ENCODE measurements at places on chromosomes 13 and 19.

DNA sequence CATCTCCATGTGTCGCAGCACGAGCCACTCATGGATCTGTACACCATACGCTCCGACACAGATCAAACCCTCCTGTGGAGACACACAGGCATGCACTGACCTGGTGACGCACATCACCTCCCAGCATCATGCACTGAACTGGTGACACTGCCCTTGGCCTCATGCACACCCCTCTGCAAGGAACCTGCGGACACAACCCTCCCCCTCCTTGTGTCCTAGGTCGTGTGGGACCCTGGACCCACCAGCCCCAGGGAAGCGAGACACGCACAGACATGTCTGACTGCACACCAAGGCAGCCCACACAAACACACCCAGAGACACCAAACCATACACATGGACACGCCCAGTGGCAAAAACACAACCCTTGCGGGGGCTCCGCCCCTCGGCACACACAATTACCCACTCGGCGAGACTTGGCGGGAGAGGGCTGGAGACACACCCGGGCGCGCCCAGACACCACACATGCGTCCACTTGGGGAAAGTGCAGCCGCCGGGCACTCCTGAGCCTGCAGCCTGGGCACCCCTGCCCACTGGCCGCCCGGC is 2.0 kb upstream of the KCNN4 start:
- no peak for DNase-seq

DNA sequence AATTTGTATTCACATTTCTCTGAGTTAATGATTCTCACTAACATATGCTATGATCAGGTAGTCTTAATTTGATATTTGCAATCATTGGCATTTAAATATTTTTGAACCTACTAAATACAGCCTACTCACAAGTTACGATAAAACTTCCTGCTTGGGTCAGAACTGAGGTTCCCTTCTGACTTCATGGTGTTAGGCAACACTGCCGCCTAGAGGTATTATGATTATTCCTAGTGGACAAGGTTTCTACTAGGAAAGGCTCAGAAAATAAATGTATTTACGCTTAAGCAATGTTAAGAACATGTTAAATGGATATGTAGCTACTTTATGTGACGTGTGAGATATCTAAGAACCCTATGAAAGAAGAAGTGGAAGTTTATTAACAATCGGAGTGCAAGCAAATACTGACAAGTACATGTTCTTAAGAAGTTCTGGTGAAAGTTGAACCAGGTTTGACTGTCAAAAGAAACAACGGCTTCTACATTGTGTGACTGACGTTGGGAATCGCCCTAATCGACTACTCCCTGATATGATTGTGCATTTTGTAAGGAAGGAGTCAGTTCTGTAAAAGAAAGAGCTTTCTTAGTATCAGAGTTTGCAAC is 1395.8 kb downstream of the SLITRK5 start:
- DNase-seq: peak; percentile 39

GRCh38 chr19:46608581-46609345 is 7.6 kb downstream of the CALM3 start:
- no peak for DNase-seq

DNA sequence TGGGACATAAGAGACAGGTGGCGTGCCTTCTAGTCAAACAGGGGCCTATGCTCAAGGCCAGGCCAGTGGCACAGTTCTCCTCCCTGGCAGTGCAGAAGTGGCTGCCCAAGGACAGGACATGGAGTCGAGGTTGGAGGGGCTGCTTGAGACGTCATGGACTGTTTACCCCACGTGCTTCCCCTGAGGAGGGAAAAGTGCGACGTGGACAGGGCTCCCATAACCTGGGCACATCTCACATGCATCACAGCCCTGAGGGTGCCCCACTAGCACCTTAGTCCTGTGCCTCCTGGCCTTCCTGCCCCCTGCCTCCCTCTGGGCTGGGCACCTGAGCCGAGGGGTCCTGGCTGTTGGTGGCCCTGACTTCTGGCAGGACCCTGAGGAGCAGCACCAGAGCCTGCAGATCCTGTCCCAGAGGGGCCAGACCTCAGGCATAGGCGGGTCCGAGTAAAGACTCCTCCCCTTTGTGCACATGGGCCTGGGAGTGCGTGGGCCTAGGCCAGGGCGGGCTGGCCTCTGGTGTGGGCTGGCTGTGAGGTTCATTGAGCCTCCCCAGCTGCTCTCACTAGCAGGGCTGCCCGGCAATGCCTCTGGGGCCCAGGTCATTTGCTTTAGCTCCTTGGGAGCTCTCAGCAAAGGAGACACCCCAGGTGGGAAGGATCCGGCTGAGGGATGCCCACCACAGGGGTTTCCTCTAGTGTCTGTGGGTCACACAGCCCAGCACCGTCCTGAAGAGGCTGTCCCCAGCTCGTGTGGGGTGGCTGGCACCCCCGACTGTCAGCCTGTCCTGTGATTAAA is 65.7 kb downstream of the CEBPG start:
- no peak for DNase-seq

GRCh38 chr13:23673867-23674605 is 103.8 kb downstream of the TNFRSF19 start:
- no peak for DNase-seq

- DNase-seq: no peak
Observed at GRCh38 chr13:80547885-80548825, 207.2 kb upstream of the SPRY2 start.

DNA sequence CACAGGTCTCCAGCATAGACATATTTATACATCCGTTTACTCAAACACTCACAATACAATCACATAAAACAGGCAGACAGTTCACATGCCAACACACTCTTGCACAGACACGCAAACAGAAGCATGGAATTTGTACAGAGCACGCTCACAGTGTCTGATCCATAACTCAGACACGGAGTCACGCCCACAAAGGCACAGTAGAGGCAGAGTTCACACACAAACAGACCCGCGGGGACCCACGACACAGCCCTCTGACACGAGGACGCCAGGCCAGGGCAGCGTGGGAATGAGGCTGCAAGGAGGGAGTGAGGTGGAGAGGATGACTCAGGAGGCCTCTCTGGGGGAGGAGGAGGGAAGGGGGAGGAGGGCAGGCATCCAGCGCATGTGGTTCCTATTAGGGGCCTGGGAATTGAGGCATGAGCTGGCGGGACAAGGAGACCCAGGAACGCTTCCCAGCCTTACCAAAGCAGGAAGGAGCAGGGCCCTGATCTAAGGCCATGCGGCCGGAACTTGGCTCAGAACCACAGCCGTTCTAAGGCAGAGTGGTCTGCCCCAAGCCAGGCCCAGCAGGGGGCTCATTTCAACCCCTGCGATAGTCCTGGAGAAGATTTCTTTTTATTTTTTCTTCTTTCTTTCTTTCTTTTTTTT is 9.1 kb upstream of the OLFM2 start:
- no peak for DNase-seq

DNA sequence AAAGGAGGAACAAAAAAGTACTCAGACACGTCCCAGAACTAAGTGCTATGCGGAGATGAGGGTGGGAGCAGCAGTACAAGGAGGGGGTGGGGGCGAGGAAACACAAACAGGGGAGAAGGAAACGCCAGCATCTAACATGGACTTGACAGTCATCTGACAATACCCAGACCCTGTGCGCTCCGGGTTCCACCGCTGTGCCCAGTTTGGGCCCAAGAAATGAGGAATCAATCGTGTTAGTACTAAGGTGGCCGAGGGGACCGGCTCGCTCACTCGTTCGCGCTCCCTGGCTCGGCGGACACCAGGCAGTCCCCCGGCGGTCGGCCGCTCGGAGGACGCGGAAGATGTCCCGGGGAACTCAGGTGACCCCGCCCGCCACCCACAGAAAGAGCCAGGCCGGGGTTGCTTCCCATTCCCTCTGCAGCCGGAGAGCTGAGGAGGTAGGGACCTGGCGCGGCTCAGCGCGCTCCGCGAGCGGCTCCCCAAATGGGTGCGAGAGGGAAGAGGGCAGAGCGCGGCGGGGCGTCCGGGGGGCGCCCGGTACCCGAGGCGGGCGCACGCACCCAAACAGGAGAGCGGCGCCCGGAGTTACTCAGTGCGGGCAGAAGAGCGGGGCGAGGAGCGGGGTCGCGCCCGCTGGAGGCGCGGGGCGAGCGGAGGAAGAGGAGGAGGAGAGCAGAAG is 616 bp downstream of the TSHZ3 start:
- no peak for DNase-seq

GRCh38 chr13:111303559-111303958 is 16.9 kb upstream of the TEX29 start:
- no peak for DNase-seq

- no peak for DNase-seq
Observed at GRCh38 chr19:48290401-48290770, 20.5 kb downstream of the ZNF114 start.

DNA sequence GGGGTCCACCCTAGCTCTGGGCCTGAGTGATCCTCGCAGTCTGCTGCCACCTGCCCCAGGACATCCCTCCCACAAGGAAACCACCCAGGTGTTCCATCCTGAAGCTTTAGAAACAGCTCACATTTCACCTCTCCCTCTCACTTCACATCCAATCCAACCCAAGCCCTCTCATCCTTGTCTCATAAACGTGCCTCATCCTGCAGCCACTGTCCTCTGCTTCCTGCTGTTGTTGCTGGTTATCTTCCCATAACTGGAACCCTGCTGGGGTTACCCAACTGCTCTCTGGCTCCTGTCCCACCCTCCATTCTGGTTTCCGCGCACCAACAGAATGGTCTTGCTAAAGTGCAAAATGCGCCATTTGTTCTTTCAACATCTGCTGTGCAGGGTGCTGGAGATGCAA is 59.7 kb upstream of the MTIF3 start:
- peak; percentile 14 for DNase-seq
